ENCODE measurements at places on chromosomes 6 and 20. TPM values are rescaled to one million over a fixed set of nuclear protein-coding genes. Genes with fewer than 3 reads are reported as not detected.

GRCh38 chr6:73857341-73857890, 161.4 kb downstream of the CD109 start:
- DNase-seq = no peak

DNA sequence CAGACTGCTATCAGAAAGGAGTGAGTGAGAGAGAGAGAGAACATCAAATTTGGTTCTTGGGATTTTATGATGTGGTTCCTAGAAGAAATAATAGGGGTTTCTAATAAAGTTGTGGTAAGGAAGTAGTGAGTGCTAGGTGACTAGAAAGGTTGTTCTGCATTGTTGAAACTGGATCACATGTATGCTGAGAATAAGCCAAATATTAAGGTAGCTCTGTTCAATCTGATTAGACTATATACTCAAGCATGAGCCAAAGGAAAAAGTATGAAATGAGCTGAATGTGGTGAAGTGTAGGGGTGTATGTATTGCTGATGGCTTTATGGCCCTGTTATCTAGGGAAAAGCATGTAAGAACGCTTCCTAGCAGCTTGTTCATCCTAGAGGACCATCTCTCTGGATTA, 63.0 kb upstream of the IMPG1 start:
- DNase-seq = no peak

- no peak for DNase-seq
These were observed 195.4 kb downstream of the TBX18 start for GRCh38 chr6:84568971-84569370.

Gene SPTLC3
- total RNA-seq = 14.2 TPM

- no peak for DNase-seq
These were observed 110.9 kb downstream of the JAG1 start for GRCh38 chr20:10562899-10563298.

GRCh38 chr6:51569594-51569993, 517.8 kb downstream of the PKHD1 start:
- no peak for DNase-seq

GRCh38 chr6:125931733-125932450, 24.7 kb upstream of the HINT3 start:
- DNase-seq = no peak

DNA sequence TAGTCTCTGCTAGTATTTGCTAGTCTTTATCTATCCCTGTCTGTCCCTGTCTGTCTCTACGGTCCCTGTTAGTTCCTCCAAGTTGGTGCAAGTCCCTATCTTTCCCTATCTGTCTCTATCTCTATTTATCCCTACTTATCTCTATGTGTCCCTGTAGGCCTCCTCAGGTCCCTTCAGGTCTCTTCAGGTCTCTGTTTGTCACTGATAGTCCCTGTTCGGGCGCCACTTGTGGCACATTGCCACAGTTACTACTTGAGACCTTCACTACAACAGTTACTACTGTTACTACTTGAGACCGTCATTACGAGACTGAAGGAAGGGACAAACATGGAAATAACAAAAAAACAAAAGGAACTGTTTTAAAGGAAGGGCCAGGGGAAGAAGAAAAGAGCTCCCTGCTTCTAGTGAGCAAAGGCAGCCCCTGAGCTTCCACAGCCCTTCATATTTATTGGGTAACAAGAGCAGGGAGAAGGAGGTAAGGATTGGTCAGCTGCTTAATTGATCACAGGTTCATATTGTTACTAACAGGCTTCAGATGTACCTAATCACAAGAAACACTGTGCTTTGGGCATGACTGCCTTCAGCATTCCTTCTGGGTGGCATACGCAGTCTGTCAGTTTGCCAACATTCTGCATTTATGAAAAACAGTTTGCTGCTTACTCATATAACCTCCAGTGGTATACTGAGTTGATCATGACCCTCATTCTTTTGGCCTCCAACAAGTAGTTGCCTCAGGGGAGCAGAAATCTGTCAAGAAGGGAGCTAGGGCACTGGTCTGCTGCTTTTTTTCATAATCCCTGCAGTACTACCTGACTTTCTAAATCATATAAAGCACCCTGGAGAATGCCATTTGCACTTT, 8.4 kb downstream of the EPB41L2 start:
- no peak for DNase-seq

- no peak for DNase-seq
These were observed 19.3 kb downstream of the JARID2 start for GRCh38 chr6:15264902-15265761.

Gene ECHDC1
- total RNA-seq = 64.0 TPM

DNA sequence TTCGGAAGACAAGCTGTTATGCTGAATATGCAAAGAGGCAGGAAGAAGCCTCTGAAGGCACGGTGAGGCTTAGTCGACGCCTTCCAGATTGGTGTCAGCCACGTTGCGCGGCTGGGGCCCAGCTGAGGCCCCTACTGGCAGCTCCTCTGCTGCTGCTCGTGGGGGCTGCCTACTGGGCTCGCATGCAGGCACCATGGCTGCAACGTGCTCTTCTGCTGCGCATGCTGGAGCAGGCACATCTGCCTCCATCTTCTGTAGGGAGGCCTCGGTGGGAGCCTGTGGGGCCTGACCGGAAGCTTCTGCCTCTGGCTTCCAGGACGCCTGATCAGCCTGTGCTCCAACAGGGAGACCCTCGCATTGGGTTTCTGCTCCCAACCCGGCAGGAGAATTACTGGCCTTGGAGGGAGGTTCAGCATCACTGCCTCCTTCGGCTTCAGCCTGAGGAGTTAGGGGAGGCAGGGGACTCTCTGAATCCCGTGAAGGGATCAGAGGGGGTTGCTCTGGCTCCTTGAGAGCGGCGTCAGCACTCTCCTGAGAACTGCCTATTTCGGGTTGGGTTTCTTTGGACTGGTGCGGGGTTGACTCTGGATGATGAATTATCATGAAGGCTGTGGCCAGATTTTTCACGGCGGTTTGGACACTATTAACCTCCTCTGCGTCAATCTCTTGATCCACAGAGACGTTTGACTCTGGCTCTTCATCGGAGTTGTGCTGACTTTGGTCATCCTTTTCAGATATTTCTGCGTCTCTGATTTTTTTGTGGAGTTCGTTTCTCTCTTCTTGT, 49.1 kb downstream of the TXLNB start:
- DNase-seq = no peak

Measured in tibial nerve (tissue), 4 donors.